Activated naive CD8-positive, alpha-beta T cell treated with anti-CD3 and anti-CD28 coated beads, Interleukin-2, amount 50 U/mL, for 16 hours (primary cell): ENCODE measurements at places on chromosomes 5 and 9.

- DNase-seq = no peak
Measured at GRCh38 chr9:88732128-88732527, 197.2 kb downstream of the NXNL2 start.

GRCh38 chr5:518721-519120 is 5.5 kb downstream of the SLC9A3 start:
- DNase-seq = no peak

GRCh38 chr5:395156-395920 is 47.6 kb upstream of the EXOC3 start:
- no peak for DNase-seq

DNA sequence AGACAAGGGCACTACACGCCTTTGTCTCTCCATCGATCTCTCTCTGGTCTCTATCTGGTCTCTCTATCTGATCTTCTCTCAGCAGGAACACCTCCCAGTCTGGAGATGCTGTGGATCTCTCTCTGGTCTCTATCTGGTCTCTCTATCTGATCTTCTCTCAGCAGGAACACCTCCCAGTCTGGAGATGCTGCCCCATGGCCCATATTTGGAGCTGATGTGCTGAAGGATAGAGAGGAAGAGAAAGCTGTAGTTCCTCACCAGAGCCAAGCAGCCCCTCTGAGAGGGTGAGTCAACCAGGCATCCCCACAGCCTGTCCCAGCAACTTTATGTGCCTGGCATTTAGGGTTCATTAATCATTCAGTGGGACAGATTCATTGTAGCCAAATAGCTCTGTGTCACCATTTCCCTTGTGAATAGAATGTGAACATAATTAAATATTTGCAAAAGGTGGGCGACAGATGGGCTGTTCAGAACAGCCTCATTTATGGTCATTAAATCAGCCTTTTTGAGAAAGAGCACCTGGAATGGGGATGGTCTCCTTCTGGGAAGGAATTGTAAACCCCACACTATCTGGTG is 189.3 kb upstream of the MAST4 start:
- DNase-seq = no peak

- DNase-seq = no peak
Measured at GRCh38 chr9:132410642-132411041, 631 bp downstream of the CFAP77 start.

DNA sequence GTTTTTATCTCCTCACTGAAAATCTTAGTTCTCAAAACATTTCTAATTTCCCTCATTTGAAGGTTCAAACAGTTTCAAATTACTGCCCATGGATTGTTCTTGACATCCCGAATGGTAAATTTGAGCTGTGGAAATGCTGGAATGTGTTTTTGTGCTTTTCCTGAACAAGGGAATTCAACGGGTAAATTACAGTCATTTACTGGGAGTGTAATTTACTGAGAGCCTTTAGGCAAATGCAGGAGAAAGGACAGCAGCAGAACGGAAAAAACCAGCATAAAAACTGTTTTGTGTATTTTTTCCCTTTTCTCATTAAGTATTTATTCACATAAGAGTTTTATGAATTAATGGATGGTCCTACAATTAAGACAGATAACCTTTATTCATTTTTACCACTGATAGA is 139.2 kb downstream of the PBX3 start:
- no peak for DNase-seq
